ENCODE measurements at places on chromosomes 5 and 9.

GRCh38 chr5:171541341-171541776 lies 121.9 kb downstream of the FGF18 start:
- H3K36me3 ChIP-seq: no peaks in the 10 kb centered on the region
- no peak overlapping the region for H3K4me3 ChIP-seq
- H3K27me3 ChIP-seq: no peaks in the 10 kb centered on the region
- DNase-seq: no peak
- H3K4me1 ChIP-seq: peaks cover 13% of the 10 kb centered on the region

DNA sequence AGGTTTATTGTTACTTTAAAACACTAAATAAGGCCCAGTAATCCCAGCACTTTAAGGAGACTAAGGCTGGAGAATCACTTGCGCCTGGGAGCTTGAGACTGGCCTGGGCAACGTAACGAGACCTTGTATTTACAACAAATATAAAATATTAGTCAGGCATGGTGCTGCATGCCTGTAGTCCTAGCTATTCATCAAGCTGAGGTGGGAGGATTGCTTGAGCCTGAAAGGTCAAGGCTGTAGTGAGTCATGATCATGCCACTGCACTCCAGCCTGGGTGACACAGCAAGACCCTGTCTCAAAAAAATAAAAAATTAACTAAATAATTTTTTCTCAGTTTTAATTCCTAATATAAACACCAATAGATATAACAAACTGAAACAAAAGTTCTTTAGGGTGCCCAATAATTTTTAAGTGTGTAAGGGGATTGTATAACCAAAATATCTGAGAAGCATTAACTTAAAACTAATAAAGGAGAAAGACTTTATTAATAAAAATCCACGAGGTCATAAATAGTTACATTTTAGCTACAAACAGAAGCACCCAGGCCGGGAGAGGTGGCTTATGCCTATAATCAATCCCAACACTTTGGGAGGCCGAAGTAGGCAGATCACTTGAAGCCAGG lies 32.7 kb downstream of the FAM13B start:
- peak overlapping the region; percentile 28 for H3K27ac ChIP-seq
- H3K4me1 ChIP-seq: peaks cover 22% of the 10 kb centered on the region
- H3K27me3 ChIP-seq: no peaks in the 10 kb centered on the region
- no peak for DNase-seq
- peaks cover 31% of the 10 kb centered on the region for H3K36me3 ChIP-seq

DNA sequence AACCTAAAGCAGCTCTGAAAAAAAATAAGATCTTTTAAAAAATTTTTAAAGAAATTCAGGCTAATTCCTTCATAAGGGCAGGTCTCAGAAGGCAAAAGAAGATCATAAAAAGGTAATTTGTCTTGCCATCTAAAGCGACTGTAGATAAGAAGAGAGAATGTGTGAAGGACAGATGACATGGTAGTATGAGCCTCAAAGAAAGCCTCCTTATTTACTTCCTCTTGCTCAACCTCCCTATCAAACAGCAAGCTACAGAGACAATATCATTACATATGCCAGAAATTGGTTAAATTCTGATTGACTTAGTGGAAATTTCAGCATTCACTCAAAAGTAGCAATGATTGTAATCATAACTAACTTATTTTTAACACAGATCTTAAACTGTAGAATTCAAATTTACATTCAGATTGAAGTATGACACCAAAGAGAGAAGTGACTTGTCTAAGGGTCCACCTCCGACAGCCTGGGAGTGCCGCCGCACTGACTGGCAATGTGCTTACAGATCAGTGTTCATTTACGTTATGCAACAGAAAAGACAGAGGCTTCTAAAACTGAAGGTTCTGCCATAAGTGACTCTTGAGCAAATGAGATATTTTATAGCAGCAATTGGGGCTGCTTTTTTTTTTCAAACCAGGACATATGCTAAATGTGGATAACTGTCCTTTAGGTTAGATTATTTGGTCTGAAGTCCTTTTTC lies 132.0 kb downstream of the CEMIP2 start:
- H3K36me3 ChIP-seq: no peaks in the 10 kb centered on the region
- no peak overlapping the region for H3K4me3 ChIP-seq
- DNase-seq: no peak
- peaks cover 24% of the 10 kb centered on the region for H3K4me1 ChIP-seq

DNA sequence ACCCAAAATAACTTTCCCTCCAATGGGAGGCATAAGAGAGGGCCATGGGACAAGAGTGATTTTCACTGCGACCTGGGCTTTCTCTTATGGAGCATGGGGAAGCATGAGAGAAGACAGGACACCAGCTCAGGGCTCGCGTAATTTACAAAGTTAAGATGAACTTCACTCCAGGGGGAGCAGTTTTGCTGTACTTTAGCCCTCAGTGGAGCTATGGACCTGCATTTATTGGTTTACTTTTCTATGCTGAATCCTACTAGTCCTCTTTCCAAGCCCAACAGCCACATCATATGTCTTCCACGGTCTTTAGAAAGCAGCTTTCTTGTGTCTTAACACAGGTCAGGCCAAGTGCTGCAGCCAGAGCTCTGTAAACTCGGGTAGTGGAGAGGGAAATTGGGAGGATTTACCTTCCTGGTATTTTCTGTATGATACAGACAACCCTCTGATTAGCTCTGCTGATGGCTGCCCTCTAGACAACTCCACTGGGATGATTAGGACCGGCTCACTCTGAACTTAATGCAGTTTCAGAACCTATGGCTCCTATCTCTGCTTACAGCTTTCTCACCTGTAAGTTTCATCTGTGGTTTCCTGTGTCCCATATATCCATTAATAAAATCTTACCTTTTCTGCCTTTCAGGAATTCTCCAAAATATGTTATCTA lies 581.0 kb upstream of the RORB start:
- H3K4me3 ChIP-seq: no peak overlapping the region
- no peaks in the 10 kb centered on the region for H3K4me1 ChIP-seq
- H3K36me3 ChIP-seq: no peaks in the 10 kb centered on the region
- DNase-seq: no peak

GRCh38 chr9:121201045-121201737 lies 478 bp downstream of the RAB14 start:
- no peaks in the 10 kb centered on the region for H3K27me3 ChIP-seq
- H3K36me3 ChIP-seq: no peaks in the 10 kb centered on the region
- H3K27ac ChIP-seq: peak overlapping the region; percentile 96
- peak; percentile 53 for DNase-seq
- peaks cover 60% of the 10 kb centered on the region for H3K4me1 ChIP-seq

- DNase-seq: no peak
- H3K4me3 ChIP-seq: no peak overlapping the region
- no peaks in the 10 kb centered on the region for H3K27me3 ChIP-seq
- H3K27ac ChIP-seq: no peak overlapping the region
Measured at GRCh38 chr9:126494264-126494663, 119.5 kb upstream of the LMX1B start.

- peaks cover 16% of the 10 kb centered on the region for H3K4me1 ChIP-seq
- peak; percentile 23 for DNase-seq
- H3K27ac ChIP-seq: peak overlapping the region; percentile 76
- no peaks in the 10 kb centered on the region for H3K36me3 ChIP-seq
Measured at GRCh38 chr5:65076251-65076869, 307.6 kb downstream of the CWC27 start.

- no peaks in the 10 kb centered on the region for H3K36me3 ChIP-seq
- no peaks in the 10 kb centered on the region for H3K4me1 ChIP-seq
- H3K27ac ChIP-seq: no peak overlapping the region
- no peak for DNase-seq
- peaks cover 100% of the 10 kb centered on the region for H3K27me3 ChIP-seq
Measured at GRCh38 chr9:37010180-37010579, 23.9 kb downstream of the PAX5 start.

DNA sequence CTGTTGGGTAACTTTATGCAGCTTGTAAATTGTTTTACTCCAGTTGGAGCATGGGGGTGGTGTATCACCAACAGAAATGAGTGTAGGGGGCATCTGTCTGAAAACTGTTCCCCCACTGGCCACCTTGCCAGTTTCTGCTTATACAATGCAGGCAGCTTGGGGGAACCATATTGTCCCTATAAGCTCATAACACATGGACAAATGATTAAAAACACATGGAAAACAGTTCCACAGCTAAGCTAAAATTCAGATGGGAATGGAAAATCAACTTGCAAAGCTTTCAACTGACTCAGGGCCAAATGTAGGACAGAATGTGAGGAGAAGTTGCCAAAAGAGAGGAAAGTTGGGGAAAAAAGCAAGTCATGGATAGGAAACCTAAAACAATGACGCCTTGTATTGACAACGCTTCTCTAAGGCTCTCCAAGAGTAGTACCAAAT lies 7.9 kb upstream of the CER1 start:
- no peaks in the 10 kb centered on the region for H3K4me1 ChIP-seq
- DNase-seq: no peak
- no peak overlapping the region for H3K27ac ChIP-seq
- no peaks in the 10 kb centered on the region for H3K36me3 ChIP-seq

- DNase-seq: no peak
- H3K4me1 ChIP-seq: no peaks in the 10 kb centered on the region
- no peak overlapping the region for H3K4me3 ChIP-seq
- H3K27ac ChIP-seq: no peak overlapping the region
Measured at GRCh38 chr9:75140261-75140660, 51.9 kb downstream of the OSTF1 start.

- peaks cover 10% of the 10 kb centered on the region for H3K36me3 ChIP-seq
- DNase-seq: no peak
- no peak overlapping the region for H3K27ac ChIP-seq
- H3K4me1 ChIP-seq: peaks cover 21% of the 10 kb centered on the region
- H3K27me3 ChIP-seq: no peaks in the 10 kb centered on the region
Measured at GRCh38 chr5:116135344-116135743, 50.5 kb downstream of the COMMD10 start.

DNA sequence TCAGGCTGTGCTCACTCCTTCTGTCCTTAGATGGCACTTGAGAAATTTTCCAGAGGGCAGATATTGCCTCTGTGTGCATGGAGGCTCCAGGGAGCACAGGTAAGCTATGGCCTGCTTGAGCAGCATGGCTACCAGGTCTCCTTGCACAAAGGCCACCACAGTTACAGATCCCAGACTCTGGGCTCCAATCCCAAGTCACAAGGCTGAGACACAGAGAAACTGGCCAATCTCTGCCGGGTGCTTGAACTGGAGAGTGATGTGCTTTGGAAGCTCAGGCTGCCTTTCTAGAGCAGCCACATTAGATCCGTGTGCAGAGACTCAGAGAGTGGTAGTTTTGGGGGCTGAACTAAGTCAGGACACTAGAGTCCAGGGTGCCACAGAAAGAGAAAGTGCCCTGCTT lies 145.7 kb downstream of the SEMA6A start:
- no peak for DNase-seq
- no peaks in the 10 kb centered on the region for H3K36me3 ChIP-seq
- no peak overlapping the region for H3K27ac ChIP-seq
- no peaks in the 10 kb centered on the region for H3K27me3 ChIP-seq

- no peaks in the 10 kb centered on the region for H3K4me1 ChIP-seq
- H3K4me3 ChIP-seq: no peak overlapping the region
- no peaks in the 10 kb centered on the region for H3K27me3 ChIP-seq
- no peak for DNase-seq
Measured at GRCh38 chr5:130462516-130462915, 558.3 kb downstream of the CHSY3 start.

GRCh38 chr9:121299467-121300282 lies 31.7 kb downstream of the GSN start:
- peaks cover 31% of the 10 kb centered on the region for H3K36me3 ChIP-seq
- H3K4me3 ChIP-seq: peak overlapping the region; percentile 72
- no peaks in the 10 kb centered on the region for H3K27me3 ChIP-seq
- H3K4me1 ChIP-seq: peaks cover 98% of the 10 kb centered on the region
- peak overlapping the region; percentile 98 for H3K27ac ChIP-seq

- H3K4me3 ChIP-seq: no peak overlapping the region
- H3K36me3 ChIP-seq: no peaks in the 10 kb centered on the region
- peaks cover 19% of the 10 kb centered on the region for H3K4me1 ChIP-seq
- H3K27me3 ChIP-seq: no peaks in the 10 kb centered on the region
- H3K27ac ChIP-seq: no peak overlapping the region
Measured at GRCh38 chr5:91386120-91386519, 3.0 kb upstream of the ARRDC3 start.

- no peaks in the 10 kb centered on the region for H3K36me3 ChIP-seq
- H3K27me3 ChIP-seq: no peaks in the 10 kb centered on the region
- no peak overlapping the region for H3K27ac ChIP-seq
- no peaks in the 10 kb centered on the region for H3K4me1 ChIP-seq
- H3K4me3 ChIP-seq: no peak overlapping the region
Measured at GRCh38 chr5:118679264-118679940, 308.9 kb downstream of the DTWD2 start.

- no peaks in the 10 kb centered on the region for H3K36me3 ChIP-seq
- H3K27ac ChIP-seq: peak overlapping the region; percentile 82
- H3K4me3 ChIP-seq: peak overlapping the region; percentile 34
- H3K4me1 ChIP-seq: peaks cover 52% of the 10 kb centered on the region
Measured at GRCh38 chr5:172713113-172713808, 57.7 kb downstream of the DUSP1 start.

- no peak overlapping the region for H3K4me3 ChIP-seq
- H3K4me1 ChIP-seq: peaks cover 27% of the 10 kb centered on the region
- H3K27me3 ChIP-seq: no peaks in the 10 kb centered on the region
- no peak for DNase-seq
- no peaks in the 10 kb centered on the region for H3K36me3 ChIP-seq
Measured at GRCh38 chr5:82104872-82105271, 133.0 kb downstream of the ATG10 start.

DNA sequence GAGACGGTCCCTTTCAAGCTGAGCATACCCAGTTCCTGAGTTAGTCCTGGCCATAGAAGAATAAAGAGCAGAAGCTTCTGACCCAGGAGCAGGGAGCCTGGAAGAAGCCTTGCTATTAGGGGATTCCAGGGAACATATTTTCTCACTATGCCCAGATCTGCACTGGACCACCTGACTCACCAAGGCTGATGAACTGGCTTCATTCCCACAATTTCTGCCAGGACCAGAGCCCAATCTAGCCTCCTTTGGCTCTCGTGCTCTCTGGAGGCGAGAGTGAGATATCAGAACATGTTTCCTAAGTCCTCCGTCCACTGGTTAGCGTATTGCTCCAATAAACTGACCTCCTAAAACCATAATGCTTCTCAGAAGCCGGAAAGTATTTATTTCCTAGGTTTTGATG lies 9.9 kb downstream of the GABBR2 start:
- H3K4me1 ChIP-seq: no peaks in the 10 kb centered on the region
- H3K36me3 ChIP-seq: no peaks in the 10 kb centered on the region
- peaks cover 95% of the 10 kb centered on the region for H3K27me3 ChIP-seq
- no peak overlapping the region for H3K4me3 ChIP-seq
- no peak overlapping the region for H3K27ac ChIP-seq
- no peak for DNase-seq

- peaks cover 17% of the 10 kb centered on the region for H3K36me3 ChIP-seq
- H3K4me1 ChIP-seq: peaks cover 8% of the 10 kb centered on the region
- no peak overlapping the region for H3K4me3 ChIP-seq
- H3K27me3 ChIP-seq: no peaks in the 10 kb centered on the region
- DNase-seq: no peak
Measured at GRCh38 chr9:123702483-123702882, 227.4 kb downstream of the DENND1A start.

DNA sequence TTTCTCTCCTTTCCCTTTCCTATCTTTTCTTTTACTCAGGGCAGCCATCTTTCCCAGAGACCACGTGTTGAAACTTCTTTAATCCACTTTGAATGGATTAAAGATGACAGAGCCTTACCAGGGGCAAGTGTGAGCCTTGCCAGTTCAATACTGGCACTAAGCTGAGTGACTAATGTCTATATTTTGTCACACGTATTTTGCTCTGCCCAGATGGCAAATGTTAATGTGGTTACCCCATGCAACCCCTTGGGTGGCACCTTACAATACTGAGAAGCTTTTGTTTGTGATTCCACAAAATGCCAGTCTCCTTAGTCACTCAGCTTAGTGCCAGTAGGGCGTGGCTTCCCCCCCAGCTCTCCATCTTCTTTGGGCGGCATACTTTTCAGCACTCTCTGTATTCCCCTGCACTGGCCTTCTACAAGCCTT lies 24.8 kb downstream of the ANXA1 start:
- H3K27me3 ChIP-seq: no peaks in the 10 kb centered on the region
- H3K4me3 ChIP-seq: no peak overlapping the region
- H3K36me3 ChIP-seq: peaks cover 4% of the 10 kb centered on the region

Measured in left ventricle myocardium inferior (tissue), 1 donor.